Liver (tissue), 10 donors: ENCODE measurements at places on chromosomes 13 and 19.

- DNase-seq = no peak
These were observed 933.1 kb downstream of the DIAPH3 start for GRCh38 chr13:59230484-59231264.

DNA sequence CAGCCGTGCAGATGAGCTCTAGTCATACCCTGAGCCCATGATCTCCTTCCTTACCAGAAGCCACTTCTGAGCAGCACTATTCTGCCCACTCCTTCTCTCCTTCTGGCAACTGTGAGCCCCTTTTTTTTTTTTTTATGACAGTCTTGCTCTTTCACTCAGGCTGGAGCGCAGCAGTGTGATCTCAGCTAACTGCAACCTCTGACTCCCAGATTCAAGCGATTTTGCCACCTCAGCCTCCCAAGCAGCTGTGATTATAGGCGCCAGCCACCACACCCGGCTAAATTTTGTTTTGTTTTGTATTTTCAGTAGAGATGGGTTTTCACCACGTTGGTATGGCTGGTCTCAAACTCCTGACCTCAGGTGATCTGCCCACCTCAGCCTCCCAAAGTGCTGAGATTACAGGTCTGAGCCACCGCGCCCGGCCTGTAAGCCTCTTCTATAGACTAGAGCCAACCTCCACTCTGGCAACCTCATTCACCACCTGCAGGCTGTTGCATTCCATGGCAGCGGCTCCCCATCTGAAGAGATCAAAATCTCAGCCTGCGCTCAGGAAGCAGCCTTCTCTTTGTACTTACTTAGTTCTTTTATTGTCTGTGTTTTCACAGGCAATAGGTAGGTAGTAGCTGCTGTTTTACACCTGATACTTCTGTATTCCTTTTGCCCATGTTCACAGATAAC is 34.8 kb upstream of the NDFIP2 start:
- DNase-seq = no peak

GRCh38 chr19:30444253-30444671 is 72.1 kb downstream of the ZNF536 start:
- DNase-seq = no peak

GRCh38 chr19:55390461-55390880 is 4.7 kb downstream of the RPL28 start:
- no peak for DNase-seq

DNA sequence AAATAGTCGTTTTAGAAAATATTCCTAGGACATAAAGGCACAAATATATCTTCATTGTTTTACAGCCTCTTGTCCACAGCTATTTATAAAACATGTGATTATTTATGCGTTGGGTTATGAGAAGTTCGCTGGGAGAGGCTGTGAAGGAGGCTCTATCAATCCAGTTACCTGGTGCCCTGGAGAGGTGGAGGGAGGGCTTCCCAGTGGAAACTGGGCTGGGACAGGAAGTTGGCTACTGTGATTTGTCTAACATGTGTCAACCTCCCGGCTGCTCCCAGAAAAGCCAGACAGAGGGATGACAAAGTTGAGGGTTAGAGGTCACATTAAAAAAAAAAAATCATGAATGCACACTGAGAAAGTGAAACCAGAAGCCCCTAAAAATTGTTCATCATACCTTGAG is 346.5 kb downstream of the ZNF536 start:
- no peak for DNase-seq

GRCh38 chr13:19056355-19056880 is 125.2 kb downstream of the TUBA3C start:
- no peak for DNase-seq

- no peak for DNase-seq
These were observed 102.5 kb downstream of the URI1 start for GRCh38 chr19:30044273-30045248.

- DNase-seq = no peak
These were observed 55.6 kb downstream of the UFM1 start for GRCh38 chr13:38405216-38405615.

- DNase-seq = no peak
These were observed 2.5 kb downstream of the ITM2B start for GRCh38 chr13:48235341-48236135.

- DNase-seq = peak; percentile 88
These were observed 6.0 kb downstream of the AP1M2 start for GRCh38 chr19:10580979-10581631.

DNA sequence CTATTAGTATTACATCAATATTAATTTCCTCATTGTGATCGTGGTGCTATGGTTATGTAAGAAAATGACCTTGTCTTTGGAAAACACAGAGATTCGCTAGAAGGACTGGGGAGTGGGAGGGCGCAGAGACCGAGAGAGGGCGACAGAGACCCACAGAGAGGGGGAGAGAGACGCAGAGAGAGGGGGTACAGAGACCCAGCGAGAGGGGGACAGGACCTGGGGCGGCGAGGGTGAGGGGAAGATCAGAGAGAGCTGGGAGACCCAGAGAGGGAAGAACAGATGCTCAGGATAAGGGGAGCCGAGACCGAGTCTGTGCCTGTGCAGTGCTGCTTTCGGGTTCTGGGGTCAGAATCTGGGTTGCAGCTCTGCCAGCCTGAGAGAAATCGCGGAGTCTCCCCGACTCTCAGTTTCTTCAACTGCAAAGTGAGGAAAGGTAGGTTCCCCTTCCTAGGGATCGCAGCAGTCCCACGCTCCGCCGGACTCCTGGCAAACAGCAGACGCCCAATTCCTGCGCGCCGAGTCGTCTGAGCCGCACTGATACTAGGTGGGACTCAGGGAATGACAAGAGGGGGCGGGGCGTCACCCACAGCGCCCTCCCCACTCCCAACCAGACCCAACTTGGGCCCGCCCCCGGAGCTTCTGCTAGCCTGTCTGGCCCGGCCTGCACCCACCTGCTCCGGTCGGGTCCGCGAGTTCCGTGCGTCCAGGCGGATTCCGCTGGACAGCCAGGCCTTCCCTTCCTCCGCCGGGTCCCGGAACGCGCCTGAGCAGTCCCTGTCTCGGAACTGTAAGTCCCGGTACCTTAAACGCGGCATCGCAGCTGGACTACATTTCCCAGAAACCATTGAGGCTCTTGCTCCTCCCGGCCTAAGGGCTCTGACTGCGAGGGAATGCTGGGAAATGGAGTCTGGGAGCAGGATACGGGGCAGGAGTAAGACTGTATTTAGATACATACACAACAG is 15.3 kb downstream of the IZUMO2 start:
- peak; percentile 72 for DNase-seq

GRCh38 chr13:101116826-101117225 is 299.5 kb downstream of the NALCN start:
- DNase-seq = no peak

DNA sequence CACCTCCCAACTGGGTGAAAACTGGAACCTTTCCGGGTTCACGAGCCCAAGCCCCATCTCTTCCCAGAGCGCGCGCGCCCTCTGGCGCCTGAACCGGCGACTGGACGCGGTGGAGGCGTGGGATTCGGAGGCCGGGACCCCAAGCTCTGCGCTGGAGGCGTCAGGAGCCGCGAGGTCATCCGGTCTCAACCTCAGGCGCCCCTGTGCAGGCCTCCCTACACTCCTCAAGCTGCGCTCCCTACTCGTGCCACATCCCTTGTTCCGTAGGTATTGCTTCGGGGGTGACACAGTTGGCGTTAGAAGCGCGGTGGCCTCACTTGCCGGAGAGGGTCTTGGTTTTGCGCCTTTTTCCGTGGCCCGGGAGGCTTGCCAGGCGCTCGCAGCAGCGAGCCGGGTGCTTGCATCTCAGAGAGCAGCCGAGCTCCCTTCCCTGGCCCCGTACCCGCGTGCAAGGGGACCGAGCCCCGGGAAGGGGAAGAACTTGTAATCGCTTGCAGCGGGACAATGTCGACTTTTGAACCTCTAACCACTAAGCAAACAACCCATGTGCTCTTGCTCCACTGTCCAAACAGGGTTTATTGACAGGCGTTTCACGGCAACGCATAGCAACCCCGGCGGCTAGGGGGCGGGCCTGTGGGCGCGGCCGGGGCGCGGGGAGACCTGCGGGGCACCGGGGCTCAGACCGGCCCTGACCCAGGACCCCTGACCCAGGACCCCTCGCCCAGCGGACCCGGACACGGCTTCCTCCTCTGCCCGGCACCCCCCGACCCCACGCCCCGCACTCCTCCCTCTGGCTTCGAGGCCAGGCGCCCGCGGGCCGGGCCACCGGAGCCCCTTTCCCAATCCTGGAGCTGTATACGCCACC is 8.5 kb downstream of the CDX2 start:
- DNase-seq = peak; percentile 74

GRCh38 chr13:43805071-43805468 is 18.3 kb upstream of the ENOX1 start:
- no peak for DNase-seq

DNA sequence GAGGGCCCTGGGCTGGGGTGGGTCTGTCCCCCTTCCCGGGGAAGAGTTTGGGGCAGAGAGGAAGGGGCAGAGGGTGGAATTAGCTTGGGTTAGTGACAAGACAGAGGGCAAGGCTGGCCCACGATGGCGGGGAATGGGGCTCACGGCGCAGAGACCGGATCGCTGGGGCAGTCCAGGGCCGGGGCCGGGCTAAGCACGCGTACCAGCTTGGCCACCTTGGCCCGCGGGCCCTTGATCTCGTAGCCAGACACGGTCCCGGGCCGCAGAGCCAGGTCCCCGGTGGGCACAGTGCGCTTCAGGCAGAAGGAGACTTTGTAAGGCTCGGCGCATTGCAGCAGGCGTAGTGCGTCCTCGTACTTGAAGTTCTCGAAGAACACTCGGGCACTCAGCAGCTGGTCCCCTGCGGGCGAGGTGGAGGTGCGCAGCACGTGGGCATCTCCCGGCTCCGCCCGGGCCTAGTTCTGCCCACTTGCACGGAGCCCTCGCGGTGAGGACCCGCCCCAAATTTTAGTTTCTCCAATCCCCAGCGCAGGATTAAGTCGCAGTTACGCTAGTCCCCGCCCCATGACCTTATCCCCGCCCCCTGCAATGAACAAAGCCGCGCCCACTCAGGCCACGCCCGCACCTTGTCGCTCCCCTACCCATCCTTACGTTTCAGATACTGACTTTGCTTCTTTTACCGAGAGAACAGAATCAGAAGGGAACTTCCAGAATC is 8.6 kb upstream of the HIPK4 start:
- peak; percentile 60 for DNase-seq

DNA sequence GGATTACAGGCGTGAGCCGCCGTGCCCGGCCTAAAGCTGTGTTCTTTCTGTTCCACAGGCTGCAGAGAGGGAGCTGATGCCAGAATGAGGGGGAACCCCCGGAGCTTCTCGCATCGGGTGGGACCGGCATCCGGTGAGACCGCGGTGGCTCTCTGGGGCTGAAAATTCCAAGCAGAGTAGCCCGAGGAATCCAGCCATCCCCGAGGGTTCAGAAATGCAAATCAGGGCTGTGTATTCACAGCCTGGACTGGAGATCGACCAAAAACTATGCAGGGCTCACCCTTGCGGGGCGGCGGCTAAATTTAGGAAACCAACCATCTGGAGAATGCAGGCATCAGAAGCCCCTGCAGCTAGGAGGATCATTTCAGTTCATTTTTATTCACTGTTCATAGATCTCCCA is 99.2 kb downstream of the GNG7 start:
- DNase-seq = no peak

GRCh38 chr19:54792814-54793213 is 10.6 kb upstream of the KIR2DL4 start:
- DNase-seq = no peak

DNA sequence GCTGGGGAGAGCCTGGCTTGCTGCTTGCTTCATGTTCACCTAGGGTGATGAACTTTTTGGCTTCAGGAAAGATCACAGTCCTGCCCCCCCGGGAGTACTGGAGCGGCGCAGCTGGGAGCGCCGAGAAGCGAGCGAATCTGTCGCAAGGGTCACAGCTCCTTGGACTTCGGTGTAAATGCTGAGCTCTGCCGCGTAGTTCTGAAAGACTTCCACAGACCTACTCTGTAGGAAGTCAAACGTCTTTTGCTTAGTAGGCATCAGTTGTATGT is 2.7 kb downstream of the ING1 start:
- peak; percentile 57 for DNase-seq

- no peak for DNase-seq
These were observed 3.5 kb upstream of the SLITRK5 start for GRCh38 chr13:87667686-87668085.

DNA sequence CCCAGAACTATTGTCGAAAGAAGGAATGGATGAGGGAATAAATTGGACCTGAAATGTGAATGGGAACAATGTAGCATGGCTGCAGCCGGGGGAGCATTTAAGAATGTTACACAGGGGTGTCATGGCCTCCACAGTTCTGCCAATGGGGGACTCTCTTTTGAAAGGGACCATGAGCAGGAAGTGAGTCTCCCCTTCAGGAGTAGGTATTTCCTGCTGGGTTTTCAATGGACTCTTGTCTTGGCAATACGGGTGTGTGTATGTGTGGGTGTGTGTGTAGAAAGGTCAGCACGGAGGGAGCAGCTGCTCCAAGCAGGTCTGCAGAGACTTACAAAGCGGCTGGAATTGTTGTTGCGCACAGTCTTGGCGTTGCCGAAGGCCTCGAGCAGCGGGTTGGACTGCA is 24.4 kb downstream of the MYO1F start:
- DNase-seq = no peak

DNA sequence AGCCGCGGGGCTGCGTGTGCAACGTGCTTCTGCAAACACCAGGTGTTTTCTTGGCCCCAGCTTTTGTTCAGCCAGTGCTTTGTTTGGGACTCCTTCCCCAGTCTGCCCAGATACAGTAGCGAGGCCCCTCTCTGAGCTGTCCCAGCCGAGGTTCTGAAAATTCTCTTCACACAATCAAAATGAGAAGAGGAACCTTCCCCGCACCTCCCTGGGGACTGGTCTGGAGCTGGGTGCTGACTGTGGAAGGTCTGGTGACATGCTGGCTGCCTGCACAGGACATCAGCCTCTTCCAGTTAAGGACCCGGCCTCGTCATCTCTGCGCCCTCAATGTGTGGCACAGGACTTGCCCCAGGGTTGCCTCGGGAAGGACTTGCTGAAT is 4.2 kb downstream of the ATP4A start:
- no peak for DNase-seq

- DNase-seq = no peak
These were observed 76.0 kb upstream of the MEDAG start for GRCh38 chr13:30829833-30830637.

DNA sequence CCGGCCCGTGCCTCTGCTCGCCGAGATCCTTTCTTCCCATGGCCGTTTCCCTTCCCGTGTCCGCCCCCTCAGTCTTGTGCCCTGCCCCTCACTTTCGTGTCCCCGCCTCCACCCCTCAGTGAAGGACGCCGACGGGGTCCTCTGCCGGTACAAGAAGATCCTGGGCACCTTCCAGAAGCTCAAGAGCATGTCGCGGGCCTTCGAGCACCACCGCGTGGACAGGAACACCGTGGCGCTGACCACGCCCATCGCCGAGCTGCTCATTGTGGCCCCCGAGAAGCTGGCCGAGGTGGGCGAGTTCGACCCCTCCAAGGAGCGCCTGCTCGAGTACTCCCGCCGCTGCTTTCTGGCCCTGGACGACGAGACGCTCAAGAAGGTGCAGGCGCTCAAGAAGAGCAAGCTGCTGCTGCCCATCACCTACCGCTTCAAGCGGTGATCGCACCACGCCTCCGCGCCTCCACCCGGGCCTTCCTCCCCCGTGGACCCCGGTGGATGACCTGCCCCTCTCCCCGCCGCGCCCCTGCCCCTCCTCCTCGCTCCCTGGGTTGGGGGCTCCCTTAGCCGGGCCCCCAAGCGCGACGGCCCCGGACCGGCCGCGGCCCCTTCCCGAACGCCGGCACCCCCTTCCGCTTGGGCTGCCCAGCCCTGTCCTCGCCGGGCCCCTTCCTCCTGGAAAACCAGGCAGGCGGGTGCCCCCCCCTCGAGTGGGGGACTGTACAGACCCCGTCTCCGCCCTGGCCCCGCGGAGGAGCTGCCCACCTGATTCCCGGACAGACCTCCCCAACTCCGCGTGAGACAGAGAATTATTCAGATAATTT is 2.3 kb upstream of the U2AF2 start:
- no peak for DNase-seq
